ENCODE measurements at places on chromosomes 5 and 9.
A peak's percentile ranks its signal among the peaks of the same experiment; 100 is the strongest.

DNA sequence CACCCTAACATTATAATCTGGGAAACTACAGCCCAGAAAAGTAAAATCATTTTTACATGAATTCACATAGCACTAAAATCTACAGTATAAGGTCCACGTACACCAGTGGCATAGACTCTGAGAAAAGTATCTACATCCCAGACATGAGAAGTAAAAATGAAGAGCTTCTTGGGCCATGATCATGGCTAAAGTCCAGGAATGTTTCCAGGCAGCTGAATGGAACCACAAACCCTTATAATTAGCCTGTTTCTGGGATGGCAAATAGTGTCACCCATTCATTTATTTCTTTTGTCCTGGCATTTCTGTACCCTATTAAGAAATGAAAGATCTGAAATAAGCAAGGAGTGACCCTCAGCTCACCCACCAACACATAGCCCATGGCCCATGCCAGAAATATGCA is 217.9 kb downstream of the SPOCK1 start:
- DNase-seq, result no peak

GRCh38 chr5:115166744-115167393 is 2.8 kb downstream of the TRIM36 start:
- DNase-seq, result no peak

GRCh38 chr9:107284636-107285035 is 1.6 kb downstream of the RAD23B start:
- no peak for DNase-seq

GRCh38 chr5:6158974-6159831 is 219.1 kb downstream of the MED10 start:
- DNase-seq, result no peak

DNA sequence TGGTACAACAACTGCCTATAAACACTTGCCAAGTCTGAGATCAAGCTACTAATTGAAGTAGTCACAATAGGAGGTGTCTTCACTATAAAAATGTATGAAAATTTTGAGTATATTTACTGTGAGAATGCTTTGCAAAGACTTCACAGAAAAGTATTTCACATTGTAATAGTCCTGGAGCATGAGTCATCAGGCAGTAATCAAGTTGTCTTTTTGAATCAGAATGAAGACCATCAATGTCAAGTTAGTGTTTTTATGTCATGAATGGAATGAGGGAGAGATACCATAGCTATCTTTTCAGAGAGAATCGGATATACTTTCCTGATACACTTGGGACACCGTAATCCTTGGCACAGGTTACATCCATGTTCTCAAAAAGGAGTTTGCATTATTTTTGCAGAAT is 466.9 kb upstream of the ARRDC3 start:
- no peak for DNase-seq

GRCh38 chr5:111704452-111705085 is 52.4 kb downstream of the NREP start:
- no peak for DNase-seq

- DNase-seq, result no peak
These were observed 55.0 kb downstream of the ZNF618 start for GRCh38 chr9:113931140-113931539.

GRCh38 chr9:132946631-132947295 is 2.3 kb upstream of the TSC1 start:
- no peak for DNase-seq

DNA sequence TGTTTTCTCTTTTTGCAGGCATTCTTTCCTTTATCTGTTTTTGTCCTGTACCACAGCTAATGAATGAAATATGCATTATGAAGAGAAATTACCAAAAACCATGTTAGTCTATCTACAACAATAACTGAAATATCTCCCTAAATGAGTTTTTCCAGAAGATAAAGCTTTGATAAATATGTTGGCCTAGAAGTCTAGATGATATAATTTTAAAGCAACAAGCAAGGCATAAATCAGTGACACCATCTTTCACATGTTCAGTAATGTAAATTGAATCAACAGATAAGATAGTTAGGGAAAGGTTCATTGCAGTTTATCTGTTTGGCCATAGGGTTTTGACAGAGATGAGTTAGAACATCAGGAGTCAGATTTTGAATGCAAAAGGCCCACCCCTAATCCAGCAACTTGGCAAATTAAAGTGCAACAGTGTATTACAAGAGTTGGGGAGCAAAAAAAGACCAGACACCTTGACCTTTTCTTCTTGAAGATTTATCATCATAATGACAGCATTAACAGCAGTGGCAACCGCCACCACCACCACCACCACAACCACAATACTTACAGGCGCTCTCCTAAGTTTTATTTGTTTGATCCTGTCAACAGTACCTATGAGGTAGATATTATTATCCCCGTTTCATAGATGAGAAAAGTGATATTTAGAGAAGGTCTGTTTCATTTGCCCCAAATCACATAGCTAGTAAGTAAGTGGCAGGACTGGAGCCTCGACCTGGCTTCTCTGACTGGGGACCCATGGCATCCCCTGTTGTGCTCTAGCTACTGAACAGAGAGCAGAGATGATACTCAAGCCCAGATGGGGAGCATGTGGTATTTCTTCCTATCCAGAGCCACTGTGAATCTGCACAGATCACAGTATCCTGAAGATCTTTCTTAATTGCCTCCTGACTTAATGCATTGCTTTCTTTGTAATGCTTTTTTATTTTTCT is 122.8 kb upstream of the DHFR start:
- DNase-seq, result no peak

DNA sequence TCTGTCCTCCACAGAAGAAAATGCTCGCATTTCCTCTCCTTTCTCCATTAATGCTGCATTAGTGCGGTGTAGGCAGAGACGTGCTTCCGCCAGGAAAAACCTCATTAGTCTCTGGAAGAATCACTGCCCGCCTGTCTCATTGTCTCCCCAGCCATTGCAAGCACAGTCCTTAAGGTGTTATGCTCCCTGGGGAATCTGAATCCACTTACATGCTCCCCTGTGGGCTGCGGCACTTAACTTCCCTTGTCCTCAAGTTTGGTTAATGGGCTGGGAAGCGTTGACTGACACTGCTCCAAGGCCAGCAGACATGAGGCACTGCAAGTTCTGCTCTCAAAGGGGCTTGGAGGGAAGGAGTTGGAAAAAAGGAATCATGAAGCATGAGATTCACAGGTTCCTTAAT is 41.6 kb downstream of the TARS1 start:
- no peak for DNase-seq

DNA sequence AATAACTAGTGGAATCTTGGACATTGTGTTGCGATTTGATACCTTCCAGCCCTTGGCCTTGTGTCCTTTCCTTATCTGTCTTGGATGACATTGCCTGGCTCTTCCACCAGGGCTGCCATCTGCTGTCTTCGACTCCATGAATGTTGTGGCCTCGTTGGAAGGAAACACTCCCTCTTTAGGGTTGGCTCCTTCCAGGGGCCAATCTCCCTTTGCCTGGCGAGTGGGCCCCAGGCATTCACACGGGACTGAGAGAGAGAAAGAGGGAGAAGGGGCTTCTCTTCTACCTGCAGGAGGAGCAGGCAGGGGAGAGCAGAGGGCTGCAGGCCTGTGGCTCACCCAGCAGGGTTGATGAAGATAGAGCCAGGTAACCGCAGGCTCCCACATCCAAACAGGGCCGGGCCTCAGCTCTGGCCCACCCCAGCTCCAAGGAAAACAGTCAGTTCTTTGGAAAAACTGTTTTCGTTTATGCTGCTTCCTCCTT is 31.3 kb downstream of the FGF1 start:
- DNase-seq, result no peak

GRCh38 chr5:168302785-168303184 is 11.3 kb downstream of the WWC1 start:
- no peak for DNase-seq

DNA sequence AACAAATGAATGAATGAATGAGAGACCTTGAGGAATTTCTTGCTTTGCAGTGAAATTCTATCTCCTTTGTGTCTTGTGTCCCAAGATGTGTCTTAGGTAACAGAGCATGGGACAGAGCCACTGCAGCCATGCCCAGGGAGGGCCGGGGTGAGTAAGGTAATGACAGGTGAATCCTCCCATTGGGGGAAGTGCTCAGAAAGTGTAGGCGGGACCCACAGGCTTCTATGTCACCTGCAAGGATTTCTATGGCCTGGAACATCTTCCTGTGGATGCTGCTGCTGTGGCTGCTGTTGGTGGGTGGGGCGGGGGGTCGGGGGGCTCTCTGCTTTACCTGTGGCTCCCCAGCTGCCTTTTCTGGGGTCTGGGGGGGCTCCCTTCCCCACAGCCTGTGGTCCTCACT is 133.6 kb upstream of the IER5L start:
- DNase-seq, result peak; percentile 2

GRCh38 chr9:132075853-132076252 is 3.8 kb downstream of the MED27 start:
- no peak for DNase-seq

- DNase-seq, result no peak
These were observed 30.0 kb upstream of the GRIA1 start for GRCh38 chr5:153460421-153460820.

GRCh38 chr9:124038790-124039633 is 27.4 kb downstream of the LHX2 start:
- no peak for DNase-seq

DNA sequence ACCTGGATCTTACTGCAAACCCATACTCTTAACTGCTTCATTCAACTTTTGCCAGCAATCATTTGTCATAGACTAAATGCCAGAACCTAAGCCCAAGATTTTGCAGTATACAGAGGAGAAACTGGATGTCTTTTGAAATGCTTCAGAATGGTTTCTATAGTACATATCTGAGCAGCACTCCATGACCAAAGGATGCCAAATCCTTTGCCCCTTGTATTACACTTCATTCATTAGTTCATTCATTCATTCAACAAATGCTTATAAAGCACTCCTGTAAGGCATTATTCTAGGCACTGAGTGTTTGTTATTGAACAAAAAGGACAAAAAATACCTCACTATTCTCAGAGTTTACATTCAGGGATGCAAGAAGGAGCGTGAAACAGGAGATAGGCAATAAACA is 119.9 kb downstream of the SLC1A3 start:
- DNase-seq, result no peak

DNA sequence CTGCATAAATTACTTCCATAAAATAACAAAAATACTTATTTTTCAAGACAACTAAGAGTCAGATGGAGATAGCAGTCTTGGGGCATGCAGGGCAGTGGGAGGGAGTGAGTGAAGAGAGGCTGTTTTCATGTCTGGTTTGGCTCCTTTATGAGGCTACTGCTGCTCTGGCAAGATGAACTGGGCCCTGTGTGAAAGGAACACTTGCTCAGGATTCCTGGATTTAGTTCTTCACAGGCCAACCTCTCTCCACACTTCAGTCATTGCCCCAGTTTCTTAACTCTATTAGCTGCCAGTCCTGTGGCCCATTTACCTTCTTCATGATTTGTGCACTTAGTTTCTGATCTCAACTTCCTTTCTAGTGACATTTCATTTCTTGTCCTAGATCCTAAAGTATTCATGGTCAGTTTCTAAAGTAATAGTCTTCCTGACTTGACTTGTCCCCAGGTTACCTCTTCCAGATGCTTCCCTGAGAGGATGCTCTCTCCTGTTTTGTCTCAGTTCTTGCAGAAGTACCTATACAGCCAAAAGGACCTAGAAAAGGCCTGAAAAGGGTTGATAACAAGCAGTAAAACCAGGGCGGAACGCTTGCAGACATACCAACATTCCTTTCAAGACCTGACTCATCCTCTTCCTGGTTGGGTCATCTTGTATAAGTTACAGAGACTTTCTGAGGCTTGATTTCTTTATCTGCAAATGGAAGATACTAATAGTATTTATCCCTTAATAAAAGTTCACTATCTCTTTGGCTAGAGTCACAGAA is 77.0 kb upstream of the ZFAND5 start:
- no peak for DNase-seq

DNA sequence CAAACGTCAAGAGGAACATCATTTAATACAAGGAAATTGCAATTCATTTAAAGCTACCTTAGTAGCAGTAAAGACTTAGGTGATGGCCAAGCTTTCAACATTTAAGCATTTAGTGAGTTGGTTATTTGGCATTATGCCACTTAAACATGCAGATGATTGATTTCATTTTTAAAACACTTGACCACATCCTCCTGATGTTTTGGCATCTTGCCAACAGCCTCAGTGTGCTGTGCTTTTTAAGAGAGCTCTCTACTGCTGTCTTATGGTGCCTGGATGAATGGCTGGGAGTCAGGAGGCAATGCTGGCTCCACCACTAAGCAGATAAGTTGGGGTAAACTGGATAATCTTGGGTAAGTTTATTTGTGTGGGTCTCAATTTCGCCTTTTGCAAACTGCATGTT is 364.5 kb downstream of the MAN2A1 start:
- DNase-seq, result peak; percentile 39

DNA sequence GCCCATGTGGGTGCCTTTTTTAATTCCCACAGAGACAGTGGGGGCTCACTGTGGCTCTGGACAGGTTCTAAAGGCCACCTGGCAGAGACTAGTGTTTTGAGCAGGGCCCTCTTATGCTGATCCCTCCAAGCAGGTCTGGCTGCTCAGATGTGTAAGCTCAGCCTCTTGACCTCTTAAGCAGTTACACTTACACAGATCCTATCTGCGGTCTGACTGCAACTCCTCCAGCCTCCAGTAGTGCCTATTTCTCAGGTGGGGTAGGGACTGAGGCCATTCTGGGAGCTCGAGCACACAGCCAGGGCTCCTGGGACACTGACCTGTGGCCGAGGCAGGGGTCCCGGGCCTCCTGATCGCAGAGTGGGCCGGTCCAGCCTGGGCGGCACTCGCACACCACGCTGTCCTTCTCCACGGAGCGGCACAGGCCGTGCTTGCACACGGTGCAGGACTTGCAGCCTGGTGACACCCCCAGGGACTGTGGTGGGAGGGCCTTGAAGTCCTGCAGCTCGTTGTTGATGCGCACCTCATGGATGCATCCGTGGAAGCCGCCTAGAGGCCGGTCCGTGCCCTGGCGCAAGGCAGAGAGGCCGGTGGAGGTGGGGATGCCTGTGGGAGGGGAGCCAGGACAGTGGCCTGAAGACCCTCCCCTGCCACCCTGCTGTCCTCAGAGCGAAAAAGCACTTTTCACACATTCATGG is 91.9 kb upstream of the PANK3 start:
- DNase-seq, result no peak

- peak; percentile 91 for DNase-seq
These were observed 1.8 kb upstream of the NR3C1 start for GRCh38 chr5:143405063-143405848.

DNA sequence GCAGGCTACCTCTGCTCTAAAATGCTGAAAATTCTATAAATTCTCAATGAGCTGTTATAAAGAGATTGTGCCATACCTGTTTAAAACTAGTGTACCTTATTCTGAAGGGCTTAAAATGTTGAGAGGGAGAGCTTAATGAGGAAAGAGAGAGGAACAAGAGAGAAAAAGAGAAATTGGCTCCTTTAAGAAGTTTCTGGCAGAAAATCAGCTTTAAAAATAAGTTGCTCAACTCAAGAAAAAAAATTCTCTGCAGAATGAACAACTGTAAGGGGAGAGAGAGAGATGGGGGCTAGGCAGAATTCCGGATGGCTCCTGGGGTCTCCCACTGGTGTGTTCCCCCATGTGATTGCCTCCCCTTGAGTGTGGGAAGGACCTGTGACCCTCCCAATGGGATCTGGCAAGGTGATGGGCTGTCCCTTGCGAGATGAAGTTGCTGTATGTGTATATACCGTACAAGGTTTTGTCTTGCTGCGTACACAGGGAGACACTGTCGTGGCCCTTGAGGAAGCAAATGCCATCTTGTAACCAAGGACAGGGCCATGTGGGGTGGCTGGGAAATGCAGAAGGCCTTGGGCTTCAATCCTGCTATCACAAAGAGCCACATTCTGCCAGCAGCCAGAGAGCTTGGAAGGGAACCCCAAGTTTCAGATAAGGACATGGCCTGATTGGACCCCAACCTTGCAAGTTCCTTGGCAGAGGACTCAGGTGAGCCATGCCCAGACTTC is 64.3 kb upstream of the S1PR3 start:
- DNase-seq, result no peak

GRCh38 chr9:93569621-93570174 is 6.7 kb upstream of the PHF2 start:
- no peak for DNase-seq
